ENCODE measurements at places on chromosomes 2 and 18.

DNA sequence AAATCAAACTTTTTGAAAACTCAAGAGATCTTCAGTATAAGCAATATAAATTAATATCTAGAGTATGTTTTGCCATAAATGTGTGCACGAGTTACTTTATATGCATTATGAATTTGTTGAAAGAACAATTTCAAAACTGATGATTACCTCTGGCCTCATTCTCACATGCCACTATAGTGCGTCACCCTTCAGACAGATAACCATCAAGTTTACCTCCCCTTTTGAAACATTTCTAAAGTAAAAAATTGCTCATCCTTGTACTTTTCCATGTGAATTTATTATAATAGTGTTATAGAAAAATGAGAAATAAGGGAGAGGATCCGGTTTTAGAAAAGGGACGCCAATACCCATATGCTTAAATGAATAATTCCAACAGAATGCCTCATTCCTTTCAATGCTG lies 38.3 kb downstream of the ZEB2 start:
- H3K27me3 ChIP-seq: no peaks in the 10 kb centered on the region
- H3K4me3 ChIP-seq: no peak overlapping the region
- peaks cover 62% of the 10 kb centered on the region for H3K36me3 ChIP-seq
- DNase-seq: no peak

DNA sequence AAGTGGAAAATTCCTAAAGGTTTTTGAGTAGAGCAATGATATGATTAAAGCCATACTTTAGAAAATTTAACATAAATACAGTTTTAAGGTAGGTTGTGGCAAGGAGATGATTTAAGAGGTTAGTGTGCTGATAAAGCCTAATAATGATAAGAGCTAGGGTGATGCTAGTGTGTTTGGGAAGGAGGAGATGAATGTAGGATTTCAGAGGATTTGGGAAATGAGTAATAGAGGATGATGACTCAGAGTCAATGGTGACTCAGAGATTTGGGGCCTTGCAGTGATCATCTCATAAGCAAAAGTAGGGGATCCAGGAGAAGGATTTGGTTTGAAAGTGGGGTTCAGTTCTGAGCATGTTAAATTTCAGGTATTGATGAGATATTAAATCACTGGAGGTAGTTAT lies 23.3 kb downstream of the STAMBP start:
- peaks cover 50% of the 10 kb centered on the region for H3K36me3 ChIP-seq
- no peak overlapping the region for H3K27ac ChIP-seq
- H3K27me3 ChIP-seq: no peaks in the 10 kb centered on the region
- H3K4me3 ChIP-seq: no peak overlapping the region
- no peak for DNase-seq

DNA sequence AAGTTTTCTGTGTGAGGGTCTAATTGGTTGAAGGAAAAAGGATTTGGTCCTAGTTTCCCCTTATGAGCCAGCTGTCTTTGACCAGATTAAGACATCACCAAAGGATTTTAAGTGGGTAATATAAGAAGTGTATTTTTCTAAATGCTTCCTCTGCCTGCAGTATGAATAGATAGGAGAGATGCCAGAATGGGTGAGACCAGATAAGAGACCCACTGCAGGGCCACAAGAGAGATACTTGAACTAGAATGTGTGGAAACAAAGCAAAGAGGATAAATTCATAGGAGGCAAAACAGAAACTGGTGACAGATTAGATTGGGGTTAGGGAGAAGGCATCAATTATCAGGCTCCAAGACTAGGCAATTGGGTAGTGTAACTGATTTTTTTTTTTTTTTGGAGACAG lies 1.1 kb upstream of the HDHD2 start:
- H3K27me3 ChIP-seq: no peaks in the 10 kb centered on the region
- H3K27ac ChIP-seq: peak overlapping the region; percentile 96
- no peak for DNase-seq
- H3K36me3 ChIP-seq: peaks cover 10% of the 10 kb centered on the region
- peak overlapping the region; percentile 96 for H3K4me3 ChIP-seq

DNA sequence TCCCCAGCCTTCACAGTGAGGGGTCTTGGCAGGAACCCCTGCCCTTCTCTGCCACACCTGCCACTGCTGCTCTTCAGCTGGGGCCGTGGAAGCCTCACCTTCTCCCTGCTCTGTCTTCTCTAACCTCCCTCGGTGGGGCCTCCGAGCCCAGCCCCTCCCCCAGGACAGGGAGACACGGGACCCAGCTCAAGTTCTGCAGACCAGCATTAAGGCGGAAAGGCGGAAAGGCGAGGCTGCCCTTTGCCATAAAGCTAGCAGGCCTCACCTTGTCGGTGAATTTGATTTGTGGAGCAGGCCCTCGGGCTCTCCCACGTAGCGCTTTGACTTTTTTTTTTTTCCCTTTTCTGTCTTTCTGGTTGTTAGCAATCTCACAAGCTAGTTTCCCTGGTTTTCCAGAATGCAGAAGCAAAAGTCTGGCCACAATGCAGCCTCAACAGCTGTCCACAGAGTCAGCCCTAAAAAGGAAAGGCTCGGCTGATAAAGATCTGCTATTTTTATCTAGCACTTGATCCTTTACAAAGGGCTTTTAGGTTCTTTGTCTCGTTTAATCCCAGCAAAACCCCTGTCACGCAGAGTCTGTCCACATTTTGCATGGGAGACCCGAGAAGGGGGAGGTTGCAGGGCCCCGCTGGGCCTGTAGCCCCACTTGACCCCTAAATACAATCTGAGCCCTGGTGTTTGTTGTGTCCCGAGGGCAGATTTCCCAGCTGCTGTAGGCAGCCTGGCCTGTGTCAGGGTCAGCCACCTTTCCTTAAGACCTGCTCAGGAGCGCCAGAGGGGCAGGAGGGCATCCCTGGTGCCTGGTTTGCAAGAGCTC lies 6.0 kb downstream of the ITM2C start:
- H3K4me3 ChIP-seq: no peak overlapping the region
- H3K27ac ChIP-seq: no peak overlapping the region
- H3K36me3 ChIP-seq: no peaks in the 10 kb centered on the region
- H3K27me3 ChIP-seq: no peaks in the 10 kb centered on the region
- peaks cover 23% of the 10 kb centered on the region for H3K4me1 ChIP-seq

GRCh38 chr2:173117678-173118077 lies 42.0 kb downstream of the MAP3K20 start:
- no peak overlapping the region for H3K4me3 ChIP-seq
- H3K27me3 ChIP-seq: no peaks in the 10 kb centered on the region
- no peaks in the 10 kb centered on the region for H3K4me1 ChIP-seq
- no peaks in the 10 kb centered on the region for H3K36me3 ChIP-seq
- no peak overlapping the region for H3K27ac ChIP-seq
- DNase-seq: no peak

GRCh38 chr2:214593727-214594126 lies 182.9 kb downstream of the VWC2L start:
- no peaks in the 10 kb centered on the region for H3K27me3 ChIP-seq
- H3K4me3 ChIP-seq: no peak overlapping the region
- no peaks in the 10 kb centered on the region for H3K4me1 ChIP-seq
- H3K36me3 ChIP-seq: no peaks in the 10 kb centered on the region
- no peak for DNase-seq

GRCh38 chr2:29420464-29420863 lies 305.2 kb downstream of the CLIP4 start:
- no peak for DNase-seq
- H3K27ac ChIP-seq: no peak overlapping the region
- no peaks in the 10 kb centered on the region for H3K4me1 ChIP-seq
- H3K4me3 ChIP-seq: no peak overlapping the region
- peaks cover 57% of the 10 kb centered on the region for H3K27me3 ChIP-seq

DNA sequence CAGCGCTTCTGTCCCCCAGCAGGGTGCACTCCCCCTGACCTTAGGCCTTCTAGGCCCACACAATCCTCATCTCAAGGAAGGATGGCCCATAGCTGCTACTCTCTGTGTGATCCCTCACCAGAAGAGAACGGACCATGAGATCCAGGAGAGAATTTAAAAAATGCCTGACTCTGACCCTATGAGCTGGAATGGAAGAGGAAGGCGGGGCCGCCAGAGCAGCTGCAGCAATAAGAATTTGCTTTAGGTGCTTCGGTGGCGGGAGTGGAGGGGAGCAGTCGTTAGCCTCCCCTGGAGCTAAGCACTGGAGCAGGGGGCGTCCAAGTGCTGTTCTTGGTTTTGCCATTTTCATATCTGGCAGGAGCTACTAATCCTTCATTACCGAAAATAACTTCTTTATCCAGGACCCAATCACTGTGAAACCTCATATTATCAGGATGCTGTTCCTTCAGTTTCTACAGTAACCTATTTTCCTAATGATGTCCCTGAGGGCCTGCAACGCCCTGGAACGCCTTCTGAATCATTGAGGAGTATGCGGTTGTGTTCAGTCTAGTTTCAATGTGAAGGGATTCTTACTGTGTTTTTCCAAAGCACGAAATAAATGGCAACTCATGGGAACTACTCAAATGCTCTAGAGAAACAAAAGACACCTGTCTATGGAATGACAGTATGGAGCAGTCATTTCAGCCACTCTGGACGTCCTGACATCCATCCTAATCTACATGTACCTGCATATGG lies 105.1 kb upstream of the SIX2 start:
- no peak overlapping the region for H3K4me3 ChIP-seq
- no peak for DNase-seq
- no peak overlapping the region for H3K27ac ChIP-seq
- peaks cover 6% of the 10 kb centered on the region for H3K27me3 ChIP-seq
- no peaks in the 10 kb centered on the region for H3K4me1 ChIP-seq
- no peaks in the 10 kb centered on the region for H3K36me3 ChIP-seq

DNA sequence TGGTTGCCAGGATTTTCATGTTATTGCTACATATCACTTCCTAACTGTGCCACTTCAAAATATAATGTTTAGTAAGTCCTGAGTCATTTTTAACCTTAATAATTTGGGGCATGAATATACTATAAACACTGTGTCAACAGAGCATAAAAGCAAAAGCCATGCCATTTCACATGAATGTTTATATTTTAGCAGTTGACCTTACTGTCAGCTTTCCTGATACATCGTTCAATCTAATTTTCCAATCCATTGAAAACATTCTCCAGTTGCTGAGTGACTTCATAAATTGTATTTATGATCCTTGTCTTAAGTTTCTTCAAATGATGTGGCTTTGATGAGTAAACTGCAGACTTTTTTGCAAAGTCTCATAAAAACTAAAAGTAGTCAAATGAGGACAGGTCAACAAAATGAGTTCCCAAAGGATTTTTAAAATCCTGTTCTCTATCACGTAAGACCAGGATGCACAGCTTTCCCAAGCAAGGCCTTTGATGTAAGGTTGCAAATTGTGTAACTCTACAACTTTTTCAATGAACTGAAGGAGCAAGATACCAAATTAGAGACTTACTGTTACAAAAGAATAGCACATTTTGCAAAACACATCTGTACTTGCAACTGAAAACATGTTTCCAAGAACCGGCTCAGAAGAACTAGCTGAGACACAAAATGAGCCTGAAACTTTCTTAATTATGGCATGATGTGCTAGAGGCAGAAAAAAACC lies 117.7 kb downstream of the SATB2 start:
- no peaks in the 10 kb centered on the region for H3K27me3 ChIP-seq
- H3K4me1 ChIP-seq: no peaks in the 10 kb centered on the region
- no peaks in the 10 kb centered on the region for H3K36me3 ChIP-seq
